ENCODE measurements at places on chromosomes 1 and 21.

DNA sequence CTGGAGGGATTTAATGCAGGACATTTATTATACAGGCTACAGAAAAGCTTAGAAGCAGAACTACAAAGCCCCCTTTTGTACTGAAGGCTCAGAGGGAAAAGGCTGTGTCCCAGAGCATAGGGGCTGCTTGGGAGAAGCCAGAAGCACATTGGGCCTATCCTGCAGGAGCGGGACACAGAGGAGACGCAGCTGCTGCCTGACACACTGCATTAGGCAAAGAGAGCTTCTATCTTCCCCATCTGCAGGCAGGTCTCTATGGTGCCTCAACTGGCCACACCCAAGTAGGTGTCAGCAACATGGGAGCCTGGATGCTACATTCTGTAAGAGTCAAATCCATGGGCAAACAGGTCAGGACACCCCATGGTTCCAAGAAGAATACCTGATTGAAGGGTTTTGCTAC is 595.9 kb downstream of the AJAP1 start:
- no peak for DNase-seq

GRCh38 chr1:157137408-157138219 is 581 bp downstream of the ETV3 start:
- no peak for DNase-seq

DNA sequence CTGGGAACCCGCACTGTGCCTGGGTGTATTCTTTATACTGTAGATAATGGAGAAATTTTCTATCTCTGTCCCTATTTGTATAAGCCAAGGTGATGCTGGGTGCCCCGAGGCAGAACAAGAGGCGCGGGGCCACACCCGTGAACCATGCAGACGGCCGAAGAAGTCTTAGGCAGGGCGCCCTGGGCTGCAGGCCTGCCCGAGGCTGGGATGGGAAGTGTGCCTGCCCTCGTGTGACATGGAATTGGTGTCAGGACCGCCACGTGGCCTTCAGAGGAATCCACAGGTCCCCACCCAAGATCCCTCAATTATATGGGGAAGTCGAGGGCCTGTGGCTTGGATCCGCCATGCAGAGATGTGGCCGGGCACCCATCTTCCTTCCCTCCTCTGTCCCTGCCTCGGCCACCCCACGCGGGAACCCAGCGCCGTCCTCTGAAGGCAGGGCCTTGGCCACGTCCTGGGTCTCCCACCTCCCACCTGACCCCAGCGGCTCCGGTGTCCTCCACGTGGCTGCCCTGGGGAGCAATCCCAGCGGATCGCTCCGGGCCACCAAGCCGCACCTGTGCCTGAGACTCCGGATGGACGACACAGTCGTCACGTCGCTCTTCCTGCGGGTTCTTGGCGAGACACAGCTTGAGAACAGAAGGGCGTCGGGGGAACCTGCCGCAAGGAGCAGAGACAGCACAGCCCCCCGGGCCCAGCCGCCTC is 19.9 kb upstream of the ARHGEF16 start:
- no peak for DNase-seq

GRCh38 chr1:171833091-171833825 is 8.0 kb upstream of the DNM3 start:
- no peak for DNase-seq

- no peak for DNase-seq
These were observed 19.0 kb upstream of the TLCD4 start for GRCh38 chr1:95098196-95098595.

DNA sequence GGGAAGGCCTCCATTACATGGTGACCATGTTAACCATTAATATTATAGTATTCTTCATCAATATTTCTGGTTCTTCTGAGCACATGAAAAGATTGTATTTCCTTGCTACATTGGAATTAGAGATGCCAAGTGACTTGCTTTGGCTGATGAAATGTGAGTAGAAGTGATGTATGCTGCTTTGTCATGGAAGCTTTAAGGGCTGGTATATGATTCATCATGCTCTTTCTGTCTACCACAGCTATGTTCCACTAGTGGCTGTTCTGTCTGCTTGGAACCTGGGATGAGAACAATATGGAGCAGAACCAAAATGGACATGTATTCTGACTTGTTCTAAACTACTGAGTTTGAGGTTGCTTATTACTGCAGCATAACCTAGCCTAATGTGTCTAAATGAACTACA is 163.3 kb downstream of the TM2D1 start:
- no peak for DNase-seq

DNA sequence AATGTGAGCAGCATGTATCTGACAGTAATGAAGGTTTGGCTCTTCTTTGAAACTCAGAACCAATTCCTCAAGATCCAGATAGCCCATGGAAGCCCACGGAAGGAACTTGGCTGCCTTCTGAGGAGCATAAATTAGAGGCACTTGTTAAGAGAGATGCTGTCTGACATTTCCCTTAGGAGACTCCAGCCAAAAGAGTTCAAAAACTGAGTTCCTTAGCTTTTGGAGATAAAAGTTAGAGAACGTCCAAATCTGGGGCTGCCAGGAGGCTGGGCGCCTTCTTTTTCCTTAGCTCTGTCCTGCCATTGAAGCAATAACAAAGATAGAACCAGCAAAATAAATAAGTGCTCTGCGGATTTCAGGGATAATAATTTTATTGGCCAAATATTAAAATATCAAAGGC is 439.6 kb upstream of the USP24 start:
- DNase-seq = no peak

GRCh38 chr1:43165162-43165561 is 6.9 kb downstream of the EBNA1BP2 start:
- no peak for DNase-seq

GRCh38 chr21:26405071-26405470 is 168.0 kb downstream of the CYYR1 start:
- DNase-seq = peak; percentile 17

GRCh38 chr1:86706018-86706635 is 1.8 kb downstream of the SH3GLB1 start:
- DNase-seq = no peak

DNA sequence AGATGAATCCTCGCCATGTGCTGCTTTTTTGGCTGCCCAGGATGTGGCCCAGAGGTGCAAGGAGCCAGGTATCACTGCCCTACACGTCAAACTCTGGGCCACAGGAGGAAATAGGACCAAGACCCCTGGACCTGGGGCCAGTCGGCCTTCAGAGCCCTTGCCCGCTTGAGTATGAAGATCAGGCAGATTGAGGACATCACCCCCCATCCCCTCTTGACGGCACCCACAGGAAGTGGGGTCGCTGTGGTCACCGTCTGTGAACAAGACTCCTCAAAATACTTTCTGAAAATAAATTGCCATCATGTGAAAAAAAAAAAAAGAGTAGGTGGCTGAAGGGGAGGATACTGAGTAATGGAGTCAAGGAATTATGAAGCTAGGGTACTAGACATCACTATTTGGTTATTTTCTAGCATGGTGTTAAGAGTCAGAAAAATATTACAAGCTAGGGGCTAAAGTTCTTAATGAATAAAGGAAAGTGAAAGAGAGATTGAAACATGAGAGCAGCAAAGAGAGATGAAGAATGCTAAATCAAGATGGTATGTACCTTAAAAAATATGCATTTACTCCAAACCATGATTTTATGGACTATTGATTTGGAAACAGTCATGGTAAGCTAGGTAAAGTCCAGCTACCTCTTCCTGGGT is 84.9 kb downstream of the CLEC20A start:
- DNase-seq = no peak

DNA sequence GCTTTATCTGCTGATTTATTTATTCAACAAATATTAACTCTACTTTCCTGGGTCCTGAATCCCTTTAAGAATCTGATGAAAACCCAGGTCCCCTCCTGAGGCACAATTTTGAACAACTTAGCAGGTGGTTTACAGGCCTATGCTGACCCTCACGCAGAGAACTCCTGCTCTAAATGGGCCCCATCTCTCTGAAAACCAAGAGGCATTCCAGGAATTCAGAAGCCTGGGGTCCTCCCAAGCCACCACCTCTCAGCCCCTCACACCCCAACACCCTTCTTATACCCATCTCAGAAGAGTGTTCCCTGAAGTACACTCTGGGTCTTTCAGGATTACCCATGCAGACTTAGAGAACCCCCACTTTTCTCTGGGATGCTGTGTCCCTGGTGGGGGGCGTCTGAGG is 34.5 kb downstream of the LHX4 start:
- DNase-seq = no peak

DNA sequence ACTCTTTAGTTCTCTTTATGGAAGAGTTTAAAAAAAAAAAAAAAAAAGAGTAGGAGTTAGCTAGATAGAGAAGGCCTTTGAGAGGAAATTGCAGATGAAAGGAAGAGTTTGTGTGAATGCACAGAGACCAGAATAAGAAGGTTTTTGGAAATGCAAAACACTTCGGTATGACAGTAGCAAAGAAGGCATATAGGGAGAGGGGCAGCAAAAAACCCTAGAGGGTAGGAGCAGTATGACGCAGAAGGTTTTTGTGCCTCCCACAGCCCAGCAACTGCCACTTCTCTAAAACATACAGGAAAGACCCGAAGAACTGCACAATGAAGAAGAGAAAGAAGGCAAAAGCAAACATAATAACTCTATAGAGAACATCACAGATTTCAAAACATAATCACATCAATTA is 84.3 kb downstream of the WDR64 start:
- DNase-seq = no peak

DNA sequence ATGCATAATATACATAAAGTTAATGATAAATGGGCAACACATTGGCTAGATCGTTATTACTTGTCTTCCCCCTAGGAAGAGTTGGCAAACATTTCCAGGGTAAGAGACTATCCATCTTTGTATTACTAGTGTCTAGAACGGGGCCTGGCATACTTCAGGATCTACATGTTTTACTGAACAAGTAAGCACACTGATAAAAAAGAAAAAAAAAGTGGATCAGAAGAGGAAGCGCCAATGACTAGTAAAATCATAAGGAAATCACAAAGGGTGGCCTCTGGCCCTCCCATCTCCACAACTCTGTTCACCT is 482 bp downstream of the TM2D1 start:
- no peak for DNase-seq

- DNase-seq = no peak
These were observed 13.9 kb upstream of the EDN2 start for GRCh38 chr1:41498391-41498790.

Measured in AG04449 (cell line).